ENCODE measurements at places on chromosomes 3 and 15.

DNA sequence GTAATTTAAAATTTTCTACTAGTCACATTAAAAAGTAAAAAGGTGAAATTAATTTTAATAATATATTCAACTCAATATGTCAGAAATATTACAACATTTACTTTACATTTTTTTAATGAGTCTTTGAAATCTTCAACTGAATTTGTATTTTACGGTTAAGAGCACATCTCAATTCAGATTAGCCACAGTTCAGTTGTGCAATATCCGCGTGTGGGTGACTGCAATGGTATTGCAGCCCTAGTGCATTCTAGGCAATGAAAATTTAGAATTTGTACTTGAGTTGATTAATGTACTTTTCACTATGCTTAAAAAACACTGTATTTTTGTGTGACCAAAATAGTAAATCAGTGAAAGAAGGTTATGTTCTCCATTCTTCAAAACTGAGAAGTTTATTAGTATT is 57.3 kb downstream of the CEP63 start:
- DNase-seq, result no peak

DNA sequence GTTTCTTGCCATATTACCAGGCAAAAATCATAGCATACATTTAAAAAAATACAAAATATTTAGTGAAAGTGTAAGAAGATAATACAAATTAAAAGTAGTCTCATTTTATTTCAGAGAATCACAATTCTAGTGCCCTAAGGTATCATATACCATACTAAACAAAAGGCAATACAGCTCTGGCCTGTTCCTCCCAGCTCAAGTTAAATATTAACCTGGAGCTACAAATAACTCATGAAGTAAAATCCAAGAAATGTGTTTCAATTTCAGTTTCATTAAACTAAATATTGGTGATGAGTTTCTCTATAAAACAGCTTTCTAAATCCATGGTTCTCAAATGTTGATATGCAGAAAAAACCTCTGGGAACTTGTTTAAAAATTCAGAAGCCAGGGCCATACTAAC is 67.7 kb downstream of the INO80 start:
- no peak for DNase-seq

- DNase-seq, result no peak
Observed at GRCh38 chr3:129226374-129226773, 23.0 kb upstream of the COPG1 start.

- no peak for DNase-seq
Observed at GRCh38 chr3:38985981-38986380, 65.8 kb downstream of the SCN11A start.

GRCh38 chr15:78075490-78076230 is 1.9 kb downstream of the TBC1D2B start:
- no peak for DNase-seq

GRCh38 chr3:31530039-31530959 is 2.4 kb upstream of the STT3B start:
- DNase-seq, result no peak

- DNase-seq, result no peak
Observed at GRCh38 chr3:38205472-38205805, 40.1 kb downstream of the OXSR1 start.

DNA sequence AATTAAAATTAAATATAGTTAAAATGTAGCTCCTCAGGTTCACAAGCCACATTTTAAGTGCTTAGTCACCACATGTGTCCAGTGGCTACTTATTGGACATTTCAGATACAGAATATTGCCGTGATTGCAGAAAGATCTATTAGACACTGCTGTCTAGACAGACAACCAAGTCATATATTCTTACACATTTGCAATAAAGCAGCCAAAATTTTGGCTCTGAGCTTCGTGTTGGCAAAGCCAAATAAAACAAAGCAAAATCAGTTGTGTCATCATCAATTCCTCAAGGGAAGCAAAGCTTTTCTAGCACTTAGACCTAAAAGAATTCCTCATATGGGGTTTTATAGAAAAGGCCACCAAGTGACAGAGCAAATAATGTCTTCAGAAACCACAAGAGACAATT is 193.1 kb upstream of the LPP start:
- no peak for DNase-seq

DNA sequence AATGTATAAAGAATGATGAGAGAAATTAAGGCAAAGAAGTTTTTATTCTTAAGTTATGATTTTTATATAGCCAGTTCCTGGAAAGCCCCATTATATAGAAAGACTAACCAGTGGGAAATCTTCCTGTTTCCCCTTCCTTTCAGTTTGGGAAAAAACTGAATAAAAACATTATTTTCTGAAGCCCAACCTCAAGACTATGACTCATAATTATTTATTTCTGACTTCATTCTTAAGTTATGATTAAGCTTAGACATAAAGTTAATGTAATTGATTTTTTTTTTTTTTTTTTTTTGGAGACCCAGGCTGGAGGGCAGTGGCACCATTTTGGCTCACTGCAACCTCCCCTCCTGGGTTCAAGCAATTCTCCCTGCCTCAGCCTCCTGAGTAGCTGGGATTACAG is 55.8 kb downstream of the TRPC1 start:
- DNase-seq, result no peak

- no peak for DNase-seq
Observed at GRCh38 chr3:16137044-16137443, 37.4 kb upstream of the GALNT15 start.

DNA sequence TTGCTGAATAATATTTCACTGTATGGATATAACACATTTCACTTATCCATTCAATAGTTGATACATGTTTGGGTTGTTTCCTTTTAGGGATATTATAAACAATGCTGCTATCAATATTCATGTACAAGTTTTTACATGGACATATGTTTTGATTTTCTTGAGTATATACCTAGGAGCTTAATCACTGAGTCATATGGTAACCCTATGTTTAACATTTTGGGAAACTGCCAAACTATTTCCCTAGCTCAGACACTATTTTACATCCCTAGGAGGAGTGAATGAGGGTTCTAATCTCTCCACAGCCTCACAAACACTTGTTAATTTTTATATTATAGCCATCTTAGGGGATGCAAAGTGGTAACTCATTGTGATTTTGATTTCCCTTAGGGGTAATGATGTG is 66.0 kb downstream of the GPR156 start:
- DNase-seq, result no peak

DNA sequence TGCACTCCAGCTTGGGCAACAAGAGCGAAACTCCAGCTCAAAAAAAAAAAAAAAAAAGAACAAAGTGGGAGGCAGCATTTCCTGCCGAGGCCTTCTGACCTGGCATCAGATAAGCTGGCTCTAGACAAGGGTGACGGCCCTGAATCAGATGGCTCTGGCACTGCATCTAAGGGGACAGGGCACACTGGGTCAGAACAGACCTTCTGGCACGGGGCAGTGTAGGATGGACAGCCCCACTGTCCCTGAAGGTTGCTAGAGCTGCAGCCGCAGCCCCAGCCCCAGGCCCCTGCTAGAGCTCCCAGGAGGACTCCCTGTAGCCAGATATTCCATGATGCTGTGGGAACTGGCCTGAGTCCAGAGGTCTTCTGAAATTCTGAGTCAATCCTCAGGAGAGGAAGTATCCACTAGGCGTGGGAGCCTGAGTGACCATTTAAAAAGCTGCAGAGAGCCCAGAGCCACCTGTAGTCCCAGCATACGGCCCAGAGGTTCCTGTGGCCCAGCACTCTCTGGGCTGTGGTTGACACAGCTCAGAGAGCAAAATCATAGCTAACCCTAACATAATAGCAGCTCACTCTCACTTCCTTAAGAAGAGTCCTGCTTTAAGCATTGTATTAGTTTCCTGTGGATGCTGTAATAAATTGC is 69.2 kb upstream of the MFGE8 start:
- no peak for DNase-seq

- DNase-seq, result no peak
Observed at GRCh38 chr3:27216955-27217552, 152.1 kb downstream of the NEK10 start.

DNA sequence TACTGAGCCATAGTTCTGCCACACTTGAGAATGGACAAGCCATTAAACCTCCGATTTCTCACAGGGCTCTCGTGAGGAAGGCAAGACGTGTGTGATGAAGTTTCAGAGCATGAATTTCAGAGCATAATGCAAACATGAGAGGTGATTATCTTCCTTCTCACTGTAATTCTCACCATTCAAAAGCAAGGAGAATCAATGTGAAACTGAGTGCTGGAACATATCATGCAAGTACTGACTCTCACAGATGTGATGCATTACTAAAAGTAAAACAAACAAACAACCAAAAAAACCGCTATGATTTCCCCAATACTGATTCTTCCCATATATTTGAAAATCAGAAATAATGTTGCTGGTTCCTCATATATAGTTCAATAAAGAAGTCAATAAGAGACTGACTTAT is 23.7 kb downstream of the P3H2 start:
- no peak for DNase-seq

- DNase-seq, result no peak
Observed at GRCh38 chr3:1017870-1018269, 75.0 kb upstream of the CNTN6 start.

DNA sequence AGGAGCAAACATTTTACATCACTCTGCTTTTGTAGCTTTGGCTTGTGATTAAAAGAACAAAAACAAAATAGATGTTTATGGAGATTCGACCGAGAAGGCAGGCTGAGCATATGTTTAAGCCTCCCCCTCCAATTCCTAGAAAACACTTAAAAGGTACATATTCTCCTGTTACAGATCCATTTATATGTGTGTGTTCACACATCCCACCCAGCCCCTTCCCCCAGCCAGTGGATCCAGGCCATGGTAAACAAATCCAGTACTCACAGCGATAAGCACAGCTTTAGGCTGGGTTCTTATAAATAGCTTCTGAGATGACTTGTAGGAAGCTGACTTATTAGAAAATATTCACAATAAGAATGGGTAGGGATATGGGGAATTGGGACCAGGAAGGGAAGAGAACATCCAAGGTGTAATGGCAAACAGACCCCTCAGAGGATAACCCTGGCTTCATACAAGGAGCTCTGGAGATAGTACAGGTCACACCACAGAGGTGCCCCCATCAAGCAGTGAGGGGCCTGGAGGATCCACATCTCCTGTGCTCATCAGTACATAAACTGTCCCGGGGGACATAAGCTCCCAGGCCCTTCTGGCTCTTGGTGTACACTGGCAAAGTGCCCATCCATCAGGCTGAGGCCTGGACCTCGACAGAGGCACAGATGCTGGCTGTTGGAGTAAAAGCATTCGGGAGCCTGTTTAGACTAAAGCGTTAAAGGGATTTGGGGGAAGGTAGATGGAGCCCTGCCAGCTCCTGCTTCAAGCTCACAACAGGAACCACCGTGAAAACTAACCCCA is 70.0 kb upstream of the UBE2E1 start:
- DNase-seq, result no peak

DNA sequence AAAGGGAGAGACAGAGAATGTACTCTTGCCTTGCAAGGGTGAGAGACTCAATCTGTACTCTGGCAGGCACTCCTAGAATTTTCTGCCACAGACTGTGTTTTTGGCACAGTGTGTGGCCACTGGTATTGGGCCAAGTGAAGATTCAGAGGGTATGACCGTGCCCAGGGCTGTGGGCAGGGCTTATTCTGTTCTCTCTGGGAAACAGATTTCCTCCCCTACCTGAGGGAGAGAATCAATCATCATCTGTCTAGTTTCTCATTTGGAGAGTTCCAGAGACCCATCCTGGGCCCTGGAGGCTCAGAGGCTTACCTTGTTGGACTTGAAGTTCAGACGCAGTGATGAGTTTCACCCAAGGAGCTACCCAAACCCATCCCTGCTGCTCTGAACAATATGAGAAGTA is 28.2 kb downstream of the CSTA start:
- DNase-seq, result no peak

- no peak for DNase-seq
Observed at GRCh38 chr3:158696618-158697017, 24.2 kb upstream of the LXN start.

- DNase-seq, result no peak
Observed at GRCh38 chr3:6491768-6492167, 369.1 kb upstream of the GRM7 start.

- no peak for DNase-seq
Observed at GRCh38 chr15:68526784-68527183, 52.0 kb upstream of the CORO2B start.

DNA sequence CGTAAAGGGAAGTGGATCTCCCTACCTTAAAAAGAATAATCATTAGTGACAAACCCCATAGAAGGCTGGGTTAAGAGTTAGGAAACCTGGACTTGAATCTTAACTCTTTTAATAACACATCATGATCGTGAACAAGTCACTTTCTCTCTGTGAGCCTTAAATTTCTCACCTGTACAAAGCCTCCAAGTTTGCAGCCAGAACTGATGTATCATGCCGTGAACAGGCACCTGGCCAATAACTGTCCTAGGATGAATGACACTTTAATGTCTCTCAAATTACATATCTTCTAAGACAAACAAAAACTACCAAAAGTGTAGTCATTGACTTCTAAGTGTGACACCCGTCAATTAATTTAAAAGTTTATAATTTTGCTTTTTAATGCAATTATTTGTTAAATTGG is 3.9 kb downstream of the UPK1B start:
- DNase-seq, result no peak

- DNase-seq, result no peak
Observed at GRCh38 chr15:66820481-66821176, 118.6 kb downstream of the SMAD6 start.

- DNase-seq, result no peak
Observed at GRCh38 chr15:81758818-81759284, 287.0 kb downstream of the MEX3B start.

DNA sequence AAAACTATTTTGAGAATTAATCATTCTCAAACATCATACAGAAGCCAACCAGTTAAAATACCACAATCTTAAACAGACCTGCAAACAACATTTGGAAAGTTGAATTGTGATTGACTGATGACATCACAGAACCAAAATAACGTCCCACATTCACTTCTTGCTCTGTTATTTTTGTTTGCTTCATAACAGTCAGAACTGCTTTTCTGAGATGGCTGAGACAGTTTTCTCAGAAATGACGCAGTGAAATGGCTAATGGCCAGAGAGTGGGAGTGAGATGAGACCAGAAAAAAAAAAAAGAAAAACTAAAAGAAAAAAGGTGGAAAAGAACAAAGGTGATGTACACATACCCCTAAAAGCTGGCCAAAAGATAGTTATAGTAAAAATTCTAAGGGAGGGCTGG is 1061.2 kb downstream of the FHIT start:
- DNase-seq, result no peak

- no peak for DNase-seq
Observed at GRCh38 chr15:50247819-50248655, 17.5 kb downstream of the HDC start.

- no peak for DNase-seq
Observed at GRCh38 chr3:120730576-120731542, 11.5 kb downstream of the RABL3 start.

- no peak for DNase-seq
Observed at GRCh38 chr3:197615430-197615829, 59.7 kb upstream of the BDH1 start.

GRCh38 chr3:57826245-57826951 is 70.3 kb downstream of the SLMAP start:
- DNase-seq, result no peak

DNA sequence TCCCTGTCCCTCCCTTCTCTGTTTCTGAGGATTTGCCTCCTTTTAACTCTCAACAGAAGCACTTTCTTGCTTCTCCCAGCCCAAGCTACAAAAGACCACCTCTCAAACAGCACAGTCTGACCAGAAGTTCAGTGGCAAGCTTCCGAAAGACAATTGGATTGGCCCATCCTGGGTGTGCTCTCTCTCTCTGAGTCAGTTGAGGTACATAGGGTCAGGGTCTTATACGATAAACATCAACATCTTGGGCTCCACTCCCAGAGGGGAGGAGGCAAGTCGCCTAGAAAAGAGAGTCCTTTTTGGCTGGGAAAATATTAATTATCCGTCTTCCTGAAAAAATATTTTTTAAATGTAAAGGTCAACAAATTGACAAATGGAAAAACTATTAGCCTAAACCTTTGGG is 155.8 kb downstream of the TMCO5A start:
- no peak for DNase-seq
